Naive thymus-derived CD4-positive, alpha-beta T cell (primary cell): ENCODE measurements at places on chromosomes 7 and 10.

GRCh38 chr7:2199528-2199927, 33.2 kb downstream of the MAD1L1 start:
- no peaks in the 10 kb centered on the region for H3K4me1 ChIP-seq
- H3K27me3 ChIP-seq = no peaks in the 10 kb centered on the region
- no peak overlapping the region for H3K4me3 ChIP-seq
- H3K27ac ChIP-seq = no peak overlapping the region
- peaks cover 48% of the 10 kb centered on the region for H3K36me3 ChIP-seq

GRCh38 chr7:24793982-24794648, 36.9 kb upstream of the GSDME start:
- no peaks in the 10 kb centered on the region for H3K27me3 ChIP-seq
- no peaks in the 10 kb centered on the region for H3K36me3 ChIP-seq
- H3K4me1 ChIP-seq = no peaks in the 10 kb centered on the region
- H3K27ac ChIP-seq = no peak overlapping the region
- DNase-seq = no peak

DNA sequence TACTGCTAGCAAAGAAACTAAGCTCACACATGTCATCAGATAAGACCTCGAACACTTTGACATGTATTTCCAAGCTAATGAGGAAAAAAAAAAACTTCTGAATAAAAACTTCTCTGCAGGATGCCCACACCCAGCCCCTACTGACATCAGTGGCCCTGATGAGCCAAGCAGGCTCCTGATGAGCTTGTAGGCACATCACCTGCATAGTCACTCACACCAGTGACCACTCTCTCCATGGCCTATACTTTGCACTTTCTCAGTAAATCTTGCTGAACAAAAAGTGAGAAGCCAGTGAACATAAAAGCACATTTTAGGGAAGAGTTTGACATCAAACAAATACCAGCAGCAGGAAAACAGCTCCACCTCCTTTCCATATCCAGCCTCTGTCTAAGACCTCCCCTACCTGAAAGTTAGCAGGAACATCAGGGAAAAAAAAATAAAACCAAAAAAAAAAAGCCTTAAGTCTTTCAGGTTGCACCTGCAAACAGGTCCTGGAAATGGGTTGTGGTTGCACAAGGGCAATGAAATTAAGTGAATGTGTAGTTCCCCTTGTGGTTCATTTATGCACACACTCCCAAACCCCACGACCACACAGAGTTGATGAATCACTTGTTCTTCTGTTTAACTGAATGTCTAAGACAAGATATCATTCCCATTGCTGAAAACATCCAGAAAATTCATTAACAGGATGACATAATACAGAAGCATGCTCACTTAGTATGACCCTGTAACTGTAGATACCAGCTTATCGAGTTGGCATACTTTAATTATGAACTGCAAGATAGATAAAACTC, 205.2 kb upstream of the PDE1C start:
- no peak for DNase-seq
- no peaks in the 10 kb centered on the region for H3K36me3 ChIP-seq
- no peaks in the 10 kb centered on the region for H3K4me1 ChIP-seq
- H3K27me3 ChIP-seq = no peaks in the 10 kb centered on the region
- no peak overlapping the region for H3K4me3 ChIP-seq

DNA sequence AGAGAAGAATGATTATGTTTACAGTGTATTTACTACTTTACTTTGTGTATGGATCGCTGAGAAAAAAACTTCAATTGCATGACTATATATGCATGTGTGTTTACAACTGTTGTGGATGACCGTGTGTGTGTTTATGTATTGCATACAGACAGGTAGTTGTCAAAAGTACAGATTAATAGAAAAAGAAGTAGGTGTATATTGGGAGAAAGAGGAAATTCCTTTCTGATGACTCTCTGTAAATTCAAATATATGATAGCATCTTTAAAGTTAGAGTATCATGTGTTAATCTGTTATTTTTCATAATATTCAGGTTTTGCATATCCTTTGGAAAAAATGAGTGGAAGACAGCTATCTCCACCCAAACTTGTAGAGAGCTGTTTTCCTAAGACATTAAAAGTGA, 160.4 kb upstream of the AGR3 start:
- H3K27ac ChIP-seq = no peak overlapping the region
- no peaks in the 10 kb centered on the region for H3K36me3 ChIP-seq
- H3K27me3 ChIP-seq = no peaks in the 10 kb centered on the region
- H3K4me1 ChIP-seq = no peaks in the 10 kb centered on the region
- no peak overlapping the region for H3K4me3 ChIP-seq

DNA sequence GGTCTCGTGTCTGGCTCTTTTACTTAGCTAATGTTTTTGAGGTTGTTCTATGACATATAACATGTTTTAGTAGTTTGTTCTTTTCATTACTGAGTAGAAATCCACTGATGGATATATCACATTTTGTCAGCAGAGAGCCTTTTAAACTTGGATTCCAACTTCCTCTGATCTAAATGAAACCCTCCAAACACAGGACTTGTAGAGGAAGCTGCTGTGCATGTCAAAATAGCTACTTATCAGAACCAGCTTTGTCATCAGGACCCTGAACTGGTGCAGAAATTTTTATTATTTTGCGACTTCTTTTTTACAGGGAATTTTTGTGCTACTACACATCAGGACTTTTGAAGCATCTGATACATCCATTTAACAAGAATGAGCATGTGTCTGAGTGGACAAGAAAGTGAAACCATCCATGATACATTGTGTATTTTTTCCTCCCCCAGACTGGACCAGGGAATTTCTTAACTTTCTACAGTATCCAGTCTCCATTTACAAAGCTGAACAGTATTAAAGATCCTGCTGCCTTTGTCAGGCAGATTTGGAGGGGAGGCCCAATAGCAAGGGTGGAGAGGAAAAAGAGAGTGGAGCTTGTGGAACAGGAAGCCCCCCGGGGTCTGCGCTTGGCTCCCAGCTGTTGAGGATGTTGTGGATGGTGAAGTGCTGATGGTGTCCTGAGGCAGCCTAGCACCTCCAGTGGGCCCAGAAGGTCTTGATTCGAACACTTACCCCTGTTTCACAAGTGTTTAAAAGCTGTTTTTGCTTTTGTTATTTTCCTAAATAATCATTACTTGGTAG, 29.3 kb upstream of the MTPAP start:
- no peak overlapping the region for H3K27ac ChIP-seq
- no peak overlapping the region for H3K4me3 ChIP-seq
- peaks cover 9% of the 10 kb centered on the region for H3K4me1 ChIP-seq
- no peak for DNase-seq
- no peaks in the 10 kb centered on the region for H3K36me3 ChIP-seq
- H3K27me3 ChIP-seq = no peaks in the 10 kb centered on the region

- no peak overlapping the region for H3K27ac ChIP-seq
- no peak overlapping the region for H3K4me3 ChIP-seq
- H3K4me1 ChIP-seq = no peaks in the 10 kb centered on the region
- H3K36me3 ChIP-seq = no peaks in the 10 kb centered on the region
- no peaks in the 10 kb centered on the region for H3K27me3 ChIP-seq
Measured at GRCh38 chr7:50771120-50772002, 11.3 kb downstream of the GRB10 start.

GRCh38 chr7:148624735-148625134, 34.2 kb downstream of the C7orf33 start:
- no peak overlapping the region for H3K4me3 ChIP-seq
- H3K36me3 ChIP-seq = no peaks in the 10 kb centered on the region
- H3K27ac ChIP-seq = no peak overlapping the region
- no peak for DNase-seq

DNA sequence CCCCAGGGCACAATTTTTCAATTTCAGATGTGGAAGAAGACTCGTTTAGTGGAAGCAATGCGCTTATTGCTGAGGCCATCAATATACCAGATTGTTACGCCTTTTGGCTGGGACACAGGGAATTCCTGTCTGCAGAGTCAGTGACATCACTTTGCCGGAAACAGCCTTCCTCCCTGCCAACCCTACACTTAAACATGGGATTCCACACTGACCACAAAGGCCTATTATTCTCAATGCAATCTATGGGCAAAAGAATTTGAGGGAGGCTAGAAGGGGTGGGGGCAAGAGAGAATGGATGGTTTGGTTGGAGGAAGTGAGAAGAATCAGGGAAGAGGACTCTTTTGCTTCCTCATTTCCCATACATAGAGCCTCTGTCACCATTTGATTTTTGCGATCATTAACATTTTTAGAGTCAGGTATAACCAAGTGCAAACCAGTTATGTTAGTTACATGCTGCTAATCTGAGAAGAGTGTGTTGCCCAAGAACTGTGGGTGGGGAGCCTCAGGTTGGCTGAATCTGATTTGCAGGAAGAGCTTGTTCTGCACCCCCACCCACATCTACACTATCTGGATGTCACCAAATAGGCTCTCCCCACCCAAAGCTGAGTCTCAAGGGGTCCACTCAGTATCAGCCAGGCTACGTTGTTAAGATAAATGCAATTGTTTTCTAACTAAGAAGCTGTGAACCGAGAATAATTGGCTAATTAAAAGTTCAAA, 58.2 kb downstream of the ENTPD1 start:
- H3K4me1 ChIP-seq = no peaks in the 10 kb centered on the region

GRCh38 chr10:35765066-35765527, 123.0 kb upstream of the FZD8 start:
- H3K4me3 ChIP-seq = no peak overlapping the region
- H3K27ac ChIP-seq = no peak overlapping the region
- H3K36me3 ChIP-seq = no peaks in the 10 kb centered on the region
- H3K27me3 ChIP-seq = no peaks in the 10 kb centered on the region
- no peaks in the 10 kb centered on the region for H3K4me1 ChIP-seq

GRCh38 chr10:60573336-60573735, 183.7 kb upstream of the ANK3 start:
- H3K27me3 ChIP-seq = no peaks in the 10 kb centered on the region
- no peak for DNase-seq
- H3K4me1 ChIP-seq = peaks cover 5% of the 10 kb centered on the region
- no peak overlapping the region for H3K4me3 ChIP-seq

GRCh38 chr10:102752266-102752930, 8.7 kb downstream of the WBP1L start:
- no peaks in the 10 kb centered on the region for H3K27me3 ChIP-seq
- no peaks in the 10 kb centered on the region for H3K36me3 ChIP-seq
- peaks cover 26% of the 10 kb centered on the region for H3K4me1 ChIP-seq

- no peak overlapping the region for H3K27ac ChIP-seq
- H3K4me3 ChIP-seq = no peak overlapping the region
- no peaks in the 10 kb centered on the region for H3K36me3 ChIP-seq
- peaks cover 9% of the 10 kb centered on the region for H3K4me1 ChIP-seq
- no peaks in the 10 kb centered on the region for H3K27me3 ChIP-seq
Measured at GRCh38 chr7:74311305-74311744, 22.1 kb downstream of the CLIP2 start.

DNA sequence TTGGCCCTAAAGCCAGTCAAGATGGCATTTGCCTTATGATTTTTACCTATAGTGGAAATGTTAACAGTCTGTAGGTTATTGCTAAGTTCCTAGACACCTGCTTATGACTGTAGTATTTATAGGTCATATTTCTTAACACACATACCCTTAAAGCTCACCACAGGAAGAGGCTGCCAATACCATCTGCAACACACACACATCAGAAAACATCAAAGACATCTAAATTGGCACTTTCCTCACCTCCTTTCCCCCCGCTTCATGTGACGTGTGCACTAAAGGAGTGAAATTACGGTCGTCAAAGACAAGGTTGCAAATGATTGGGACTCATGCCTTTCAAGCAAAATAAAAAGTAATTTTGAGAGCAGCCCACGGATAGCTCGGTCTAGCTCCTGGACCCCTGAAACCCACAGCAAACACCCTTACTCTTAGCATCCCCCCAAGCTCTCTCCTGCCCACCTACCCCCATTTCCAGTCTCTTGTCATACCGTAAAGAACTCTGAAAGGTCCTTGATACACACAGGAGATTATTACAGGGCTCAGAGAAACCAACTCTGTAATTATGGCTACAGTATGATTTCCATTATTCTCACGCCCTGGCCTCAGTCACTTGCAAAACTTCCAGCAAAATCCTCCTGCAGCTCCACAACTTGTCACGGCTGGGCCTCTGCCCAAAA, 90.5 kb downstream of the PLXNA4 start:
- H3K27ac ChIP-seq = peak overlapping the region; percentile 25
- no peaks in the 10 kb centered on the region for H3K27me3 ChIP-seq
- DNase-seq = peak; percentile 83
- H3K4me1 ChIP-seq = peaks cover 31% of the 10 kb centered on the region

DNA sequence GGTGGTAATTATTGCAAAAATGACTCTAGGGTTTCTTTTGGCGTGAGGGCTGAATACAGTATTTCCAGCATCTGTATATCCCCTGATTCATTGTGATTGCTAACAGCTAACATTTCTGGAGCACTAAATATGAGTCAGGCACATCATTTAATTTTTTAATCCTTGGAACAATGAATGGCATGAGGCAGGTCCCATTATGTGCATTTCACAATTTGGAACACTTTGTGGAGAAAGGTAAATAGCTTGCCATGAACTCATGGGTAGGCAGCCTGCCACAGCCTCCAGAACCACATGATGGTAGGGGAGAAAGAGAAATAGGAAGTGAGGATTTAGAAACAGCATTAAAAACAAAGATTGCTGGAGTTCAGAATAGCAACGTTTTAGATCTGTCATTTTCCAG, 1.7 kb downstream of the NPTX2 start:
- no peaks in the 10 kb centered on the region for H3K27me3 ChIP-seq
- no peak for DNase-seq
- H3K36me3 ChIP-seq = no peaks in the 10 kb centered on the region
- no peaks in the 10 kb centered on the region for H3K4me1 ChIP-seq
- H3K4me3 ChIP-seq = no peak overlapping the region

- no peak overlapping the region for H3K27ac ChIP-seq
- no peaks in the 10 kb centered on the region for H3K36me3 ChIP-seq
- H3K4me3 ChIP-seq = no peak overlapping the region
- H3K27me3 ChIP-seq = no peaks in the 10 kb centered on the region
Measured at GRCh38 chr10:108184114-108184513, 1019.6 kb upstream of the SORCS1 start.

- H3K4me3 ChIP-seq = no peak overlapping the region
- no peaks in the 10 kb centered on the region for H3K27me3 ChIP-seq
- no peaks in the 10 kb centered on the region for H3K4me1 ChIP-seq
- no peak for DNase-seq
- H3K27ac ChIP-seq = no peak overlapping the region
- H3K36me3 ChIP-seq = no peaks in the 10 kb centered on the region
Measured at GRCh38 chr7:99837649-99838361, 10.0 kb downstream of the CYP3A43 start.

DNA sequence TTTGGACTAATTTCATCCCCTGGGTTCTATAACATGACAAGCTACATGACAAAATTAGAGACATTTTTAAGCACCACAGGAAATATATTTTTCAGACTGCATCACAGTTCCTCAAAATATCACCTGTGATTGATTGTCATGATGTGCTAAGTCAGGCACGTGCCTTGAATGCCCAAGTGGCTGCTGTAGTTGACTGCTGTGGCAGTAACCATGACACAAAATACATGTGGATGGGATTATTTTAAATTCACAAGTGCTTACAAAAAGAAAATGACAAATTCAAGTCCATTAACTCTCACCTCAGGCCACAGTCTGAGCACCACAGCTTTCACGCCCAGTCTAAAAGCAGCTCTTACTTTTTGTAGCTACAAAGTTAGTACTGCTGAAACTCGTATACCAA, 45.5 kb downstream of the TNPO3 start:
- H3K36me3 ChIP-seq = peaks cover 10% of the 10 kb centered on the region
- H3K27me3 ChIP-seq = no peaks in the 10 kb centered on the region
- H3K4me1 ChIP-seq = no peaks in the 10 kb centered on the region

- no peaks in the 10 kb centered on the region for H3K4me1 ChIP-seq
- no peaks in the 10 kb centered on the region for H3K27me3 ChIP-seq
- H3K27ac ChIP-seq = peak overlapping the region; percentile 59
- peak; percentile 39 for DNase-seq
- H3K36me3 ChIP-seq = no peaks in the 10 kb centered on the region
- H3K4me3 ChIP-seq = peak overlapping the region; percentile 32
Measured at GRCh38 chr7:151117565-151117964, 31.3 kb downstream of the AGAP3 start.
